Caudate nucleus (tissue), 63 donors: ENCODE measurements at places on chromosomes 5 and 9.

GRCh38 chr5:90020575-90021538 is 388.7 kb downstream of the CETN3 start:
- no peak for DNase-seq

DNA sequence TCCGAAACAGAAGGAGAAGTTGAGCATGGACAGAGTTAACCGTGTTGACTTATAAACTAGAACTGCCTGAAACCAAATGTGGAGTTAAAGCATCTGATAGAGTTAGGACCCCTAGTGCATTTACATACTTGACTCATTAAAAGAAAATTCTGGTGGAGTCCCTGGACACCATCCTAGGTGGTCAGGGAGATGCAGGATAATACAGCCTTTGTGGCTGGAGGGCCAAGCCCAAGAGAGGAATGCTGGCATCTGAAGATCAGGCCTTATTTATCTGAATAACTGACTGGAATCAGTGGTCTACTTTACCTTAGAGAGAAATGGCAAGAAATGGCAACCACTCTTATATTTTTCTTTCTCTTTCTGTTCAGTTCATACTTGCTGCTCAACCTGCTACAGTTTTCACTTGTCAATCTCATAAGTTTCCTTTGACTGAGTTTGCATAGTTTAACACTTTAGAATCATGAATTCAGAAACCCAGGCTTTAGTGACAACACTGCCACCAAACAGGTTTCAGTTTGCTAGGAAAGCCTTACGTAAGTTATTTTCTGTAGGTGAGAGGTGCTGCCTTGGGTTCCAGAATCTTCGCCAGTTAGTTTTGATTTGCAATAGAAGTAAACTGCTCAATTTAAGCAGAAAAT is 10.2 kb downstream of the CMYA5 start:
- DNase-seq = no peak

- no peak for DNase-seq
Observed at GRCh38 chr9:18539203-18539693, 65.3 kb downstream of the ADAMTSL1 start.

- no peak for DNase-seq
Observed at GRCh38 chr9:133786371-133786753, 48.2 kb upstream of the SARDH start.

GRCh38 chr5:71601222-71602026 is 14.3 kb downstream of the MCCC2 start:
- DNase-seq = no peak
